ENCODE measurements at places on chromosomes 7 and 10.
A peak's percentile ranks its signal among the peaks of the same experiment; 100 is the strongest.

- DNase-seq = no peak
Measured at GRCh38 chr10:11608159-11609013, 3.1 kb downstream of the USP6NL start.

DNA sequence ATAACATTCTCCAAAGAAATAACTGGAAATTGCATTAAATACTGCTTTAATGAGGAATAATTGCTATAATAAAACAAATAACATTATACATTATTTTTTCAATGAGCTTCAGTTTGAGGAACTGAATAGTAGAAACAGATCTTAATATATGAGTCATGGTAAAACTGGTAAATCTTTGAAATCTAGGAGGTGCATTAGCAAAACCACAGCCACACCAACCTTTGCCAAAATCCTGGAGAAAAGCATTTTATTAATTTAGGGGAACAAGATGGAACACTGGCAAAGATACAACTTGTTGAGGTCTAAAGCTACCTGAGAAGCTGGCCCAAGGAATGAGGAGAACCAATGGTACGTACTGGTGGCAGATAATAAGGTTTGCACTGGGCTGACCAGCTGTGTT is 5.4 kb upstream of the ASL start:
- DNase-seq = no peak

DNA sequence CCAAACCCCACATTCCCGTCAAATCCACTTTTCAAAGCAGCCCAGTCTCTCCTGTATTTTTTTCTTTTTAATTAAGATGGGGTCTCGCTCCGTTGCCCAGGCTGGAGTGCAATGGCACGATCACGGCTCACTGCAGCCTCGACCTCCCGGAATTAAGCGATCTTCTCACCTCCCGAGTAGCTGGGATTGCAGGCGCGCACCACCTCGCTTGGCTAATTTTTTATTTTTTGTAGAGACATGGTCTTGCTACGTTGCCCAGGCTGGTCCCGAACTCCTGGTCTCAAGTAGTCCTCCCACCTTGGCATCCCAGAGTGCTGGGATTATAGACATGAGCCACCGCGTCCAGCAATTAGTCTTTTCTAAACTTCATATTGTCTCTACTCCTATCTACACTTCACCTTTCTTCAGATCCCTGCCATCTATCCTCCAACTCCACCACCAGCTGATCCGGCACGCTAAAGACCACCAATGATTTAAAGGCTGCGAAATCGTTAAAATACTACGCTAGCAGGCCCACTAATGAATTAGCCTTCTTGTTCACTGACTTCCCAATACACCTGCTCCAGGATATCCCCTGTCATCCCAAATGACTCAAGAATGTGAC is 525 bp upstream of the CHUK start:
- no peak for DNase-seq

- DNase-seq = no peak
Measured at GRCh38 chr7:99790407-99790806, 6.4 kb upstream of the CYP3A4 start.

DNA sequence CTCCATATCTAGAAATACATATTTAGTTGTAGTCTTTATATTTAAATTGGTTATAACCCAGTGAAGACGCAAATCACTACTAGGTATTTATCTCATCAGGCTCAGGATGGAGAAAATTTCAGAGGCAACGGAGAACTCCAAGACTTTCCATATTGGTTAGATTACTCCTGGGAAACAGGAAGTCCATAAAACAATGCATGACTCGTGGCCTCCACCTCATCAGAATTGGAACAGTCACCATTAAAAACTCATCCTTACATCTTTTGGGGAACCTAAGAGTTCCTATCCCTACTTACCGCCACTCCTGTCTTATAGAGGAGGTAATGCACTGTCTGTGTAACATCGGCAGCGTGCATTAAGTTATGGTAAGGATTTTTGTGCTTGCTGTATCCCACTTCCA is 177.6 kb downstream of the PPP1R17 start:
- DNase-seq = no peak

- no peak for DNase-seq
Measured at GRCh38 chr7:77386165-77386822, 29.9 kb downstream of the GSAP start.

GRCh38 chr10:101292194-101293006 is 61.6 kb upstream of the BTRC start:
- DNase-seq = no peak

DNA sequence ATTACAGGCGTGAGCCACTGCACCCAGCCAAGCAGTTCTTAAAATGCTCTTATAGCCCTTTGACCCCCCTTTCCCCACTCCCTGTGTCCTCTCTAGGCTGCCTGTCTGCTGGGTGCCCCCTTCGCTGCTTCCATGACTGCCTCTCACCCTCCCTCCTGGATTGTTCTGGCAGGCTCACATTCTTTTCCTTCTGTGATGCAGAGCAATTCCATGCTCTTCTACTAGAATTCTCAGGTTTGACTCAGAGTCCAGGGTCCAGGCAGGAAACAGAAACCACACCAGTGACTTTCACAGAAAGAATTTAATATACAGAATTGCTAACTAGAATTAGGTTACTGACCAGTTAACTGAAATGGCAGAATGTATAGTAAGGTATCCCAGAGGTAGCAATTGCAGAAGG is 244.8 kb downstream of the BAMBI start:
- DNase-seq = no peak

DNA sequence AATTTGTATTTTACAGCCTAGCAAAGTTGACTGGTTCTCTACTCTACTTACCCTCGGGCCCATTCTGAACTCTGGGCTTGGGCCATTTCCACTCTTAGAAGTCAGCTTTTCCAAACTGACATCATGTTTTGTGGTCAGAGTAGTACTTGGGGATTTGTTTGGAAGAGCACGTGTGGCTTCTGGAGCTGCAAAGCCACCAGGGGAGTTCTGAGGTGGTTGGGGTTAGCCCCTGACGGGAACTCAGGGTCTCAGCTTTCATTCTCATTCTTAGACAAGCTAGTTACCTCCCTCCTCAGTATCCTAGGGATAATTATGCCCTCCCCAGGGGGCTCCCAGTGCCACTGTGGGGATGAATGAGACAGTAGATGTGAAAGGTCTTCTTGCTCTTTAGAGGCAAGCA is 647.7 kb upstream of the GALNT17 start:
- DNase-seq = peak; percentile 49

- DNase-seq = no peak
Measured at GRCh38 chr10:97018251-97019212, 167.2 kb downstream of the SLIT1 start.

- no peak for DNase-seq
Measured at GRCh38 chr10:96632974-96633710, 46.3 kb upstream of the TM9SF3 start.

DNA sequence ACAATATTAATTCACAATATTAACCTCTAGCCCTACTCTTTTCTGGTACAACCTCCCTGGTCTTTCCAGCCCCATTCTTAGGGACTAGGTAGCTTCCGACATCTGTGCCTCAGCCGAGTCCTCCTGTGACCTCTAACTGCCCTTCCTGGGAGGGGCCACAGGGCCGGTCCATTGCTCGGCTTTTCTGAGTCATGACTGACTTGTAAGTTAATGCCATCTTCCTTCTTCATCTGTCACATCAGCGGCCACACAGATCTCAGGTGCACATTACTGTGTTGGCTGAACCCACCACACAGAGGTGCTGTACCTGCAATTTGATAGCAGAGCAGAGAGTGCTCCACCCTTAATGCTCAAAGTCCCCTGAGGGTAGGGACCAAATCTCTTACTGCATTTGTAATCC is 4.1 kb upstream of the CPA4 start:
- DNase-seq = no peak

DNA sequence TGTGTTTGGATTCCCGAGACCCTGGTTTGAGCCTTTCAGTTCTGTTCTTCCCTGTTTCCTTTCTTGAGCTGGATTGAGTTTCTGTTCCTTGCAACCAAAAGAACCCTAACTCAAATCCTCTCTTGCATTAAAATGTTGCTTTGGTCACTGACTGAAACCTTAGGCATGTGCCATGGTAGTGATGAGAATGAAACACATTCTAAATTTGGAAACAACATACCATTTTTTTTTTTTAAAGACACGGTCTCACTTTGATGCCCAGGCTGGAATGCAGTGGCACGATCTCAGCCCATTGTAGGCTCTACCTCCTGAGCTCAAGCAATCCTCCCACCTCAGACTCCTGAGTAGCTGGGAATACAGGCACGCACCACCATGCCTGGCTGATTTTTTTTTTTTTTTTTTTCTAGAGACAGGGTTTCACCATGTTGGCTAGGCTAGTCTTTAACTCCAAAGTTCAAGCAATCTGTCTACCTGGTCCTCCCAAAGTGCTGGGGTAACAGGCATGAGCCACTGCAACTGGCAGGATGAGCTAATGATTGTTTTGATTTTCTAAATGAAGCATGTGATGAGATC is 8.4 kb downstream of the THAP5 start:
- no peak for DNase-seq

DNA sequence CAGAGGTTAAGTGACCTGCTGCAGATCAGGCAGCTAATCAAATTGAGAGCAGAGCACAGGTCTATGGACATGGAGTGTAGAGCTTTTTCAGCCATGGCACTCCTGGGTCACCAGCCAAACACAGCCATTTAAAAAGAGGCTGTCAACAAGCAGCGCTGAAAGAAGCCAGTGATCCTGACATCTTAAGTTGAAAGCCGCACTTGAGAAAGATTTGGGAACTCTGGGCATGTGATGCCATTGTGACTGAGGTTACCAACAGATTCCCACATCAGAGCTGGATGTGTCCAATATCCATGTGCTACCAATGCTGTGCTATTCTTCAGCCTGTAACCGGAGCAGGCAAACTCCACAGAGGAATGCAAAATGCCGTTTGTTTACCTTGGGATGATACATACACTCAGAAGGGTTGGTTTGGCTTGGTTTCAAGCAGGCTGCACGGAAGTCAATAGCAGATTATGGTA is 56.2 kb upstream of the ABLIM1 start:
- DNase-seq = no peak

GRCh38 chr10:128280271-128280670 is 154.0 kb upstream of the MKI67 start:
- DNase-seq = no peak

DNA sequence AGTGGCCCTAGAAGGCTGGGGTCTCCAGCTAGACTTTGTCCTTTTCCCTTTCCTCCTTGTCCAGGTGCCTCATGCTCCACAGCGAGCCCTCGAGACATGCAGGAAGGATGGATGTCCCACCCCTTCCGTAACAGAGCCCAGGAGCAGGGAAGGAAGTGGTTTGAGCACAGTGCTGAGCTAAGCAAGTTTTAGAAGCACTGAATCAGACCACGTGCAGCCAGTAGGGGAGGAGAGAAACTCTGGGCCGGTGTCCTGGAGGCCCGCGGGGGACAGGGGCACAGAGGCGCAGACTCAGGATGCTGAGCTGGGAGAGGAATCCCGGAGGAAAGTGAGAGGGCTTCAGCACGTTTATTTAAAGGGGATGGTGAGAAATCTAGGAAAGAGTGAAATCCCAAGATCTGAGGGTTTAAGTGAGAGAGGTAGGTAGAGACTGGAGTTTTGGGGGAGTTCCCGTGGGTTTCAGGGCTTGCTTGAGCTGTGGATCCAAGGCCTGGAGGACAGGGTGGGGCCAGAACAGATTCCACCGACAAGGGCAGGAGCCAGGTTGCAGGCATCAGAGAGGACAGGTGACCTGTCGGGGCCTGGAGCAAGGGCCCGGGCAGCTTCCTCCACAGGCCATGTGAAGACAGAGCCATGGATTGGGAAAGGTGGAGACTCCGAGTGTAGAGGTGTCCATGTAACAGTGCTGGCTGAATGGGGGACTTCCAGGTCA is 4.4 kb upstream of the IRF5 start:
- DNase-seq = no peak

GRCh38 chr7:156034397-156034796 is 222.1 kb upstream of the SHH start:
- no peak for DNase-seq

GRCh38 chr10:64033711-64034110 is 512.5 kb downstream of the REEP3 start:
- no peak for DNase-seq

DNA sequence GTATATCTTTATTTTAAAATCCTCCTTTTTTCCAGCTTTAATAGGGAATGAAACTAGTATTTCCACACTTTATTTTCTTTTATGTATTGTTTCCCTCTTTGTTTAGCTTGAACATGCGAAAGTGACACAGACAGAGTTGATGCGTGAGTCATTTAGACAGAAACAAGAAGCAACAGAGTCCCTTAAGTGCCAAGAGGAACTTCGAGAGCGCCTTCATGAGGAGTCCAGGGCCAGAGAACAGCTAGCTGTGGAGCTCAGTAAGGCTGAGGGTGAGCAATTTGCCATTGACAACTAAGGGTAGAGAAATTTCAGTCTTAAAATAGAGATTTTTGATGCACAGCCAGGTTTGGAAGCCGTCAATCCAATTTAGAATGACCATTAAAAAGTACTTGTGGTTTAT is 73.1 kb downstream of the CYP51A1 start:
- DNase-seq = no peak

GRCh38 chr7:86966916-86967315 is 92.5 kb downstream of the ELAPOR2 start:
- no peak for DNase-seq

DNA sequence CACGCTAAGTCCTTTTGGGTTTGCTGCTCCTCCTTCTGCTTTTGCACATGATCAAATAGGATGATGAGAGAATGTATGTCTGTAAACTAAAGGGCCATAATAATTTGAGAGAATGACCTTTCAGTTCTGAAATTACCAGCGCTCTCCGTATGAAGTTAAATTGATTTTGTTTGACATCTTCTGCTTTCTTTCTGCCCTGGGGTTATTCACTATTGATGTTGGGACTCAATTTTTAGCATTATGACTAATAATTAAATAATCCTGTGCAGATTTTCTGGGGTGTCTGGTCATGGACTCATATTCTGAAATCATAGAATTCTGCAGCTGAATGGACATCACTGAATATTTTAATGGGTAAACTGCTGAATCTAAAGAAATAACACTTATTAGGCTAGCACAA is 423.2 kb downstream of the POM121L12 start:
- DNase-seq = no peak

GRCh38 chr7:96300986-96301385 is 20.9 kb downstream of the SLC25A13 start:
- no peak for DNase-seq

DNA sequence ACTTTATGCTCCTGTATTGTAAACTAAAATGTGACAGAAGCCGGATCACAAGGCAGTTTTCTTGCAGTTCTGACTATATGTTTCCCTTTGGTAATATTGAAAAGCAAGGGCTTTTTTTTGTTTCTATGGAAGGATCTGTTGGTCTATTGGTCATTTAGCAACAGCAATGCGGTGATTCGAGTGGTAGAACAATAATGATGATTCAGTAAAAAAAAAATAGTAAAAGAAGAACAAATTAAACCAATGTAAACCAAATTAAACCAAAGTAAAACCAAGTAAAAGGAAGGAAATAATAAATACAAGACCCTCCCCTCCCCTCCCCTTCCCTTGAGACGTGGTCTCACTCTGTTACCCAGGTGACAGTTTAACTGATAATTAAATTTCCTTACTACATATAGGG is 17.8 kb upstream of the CCNY start:
- no peak for DNase-seq

DNA sequence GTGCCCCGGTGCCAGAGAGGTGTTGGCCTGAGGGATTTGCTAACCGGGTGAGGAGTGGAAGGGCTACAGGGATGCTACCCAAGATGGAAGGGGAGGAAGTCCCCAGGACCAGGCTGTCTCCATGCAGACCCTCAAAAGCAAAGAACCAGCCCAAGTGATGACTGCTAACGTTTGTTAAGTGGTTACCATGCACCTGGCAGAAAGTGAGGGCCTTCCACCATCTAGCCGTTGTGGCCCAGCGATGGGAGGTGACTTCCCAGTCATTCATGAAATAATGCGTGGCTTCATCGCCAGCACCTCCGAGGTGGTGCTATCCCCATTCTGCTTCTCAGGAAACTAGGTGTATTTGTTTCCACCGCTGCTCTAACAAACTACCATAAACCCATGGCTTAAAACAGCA is 86.8 kb upstream of the LANCL2 start:
- DNase-seq = no peak
